Stimulated activated CD8-positive, alpha-beta memory T cell treated with anti-CD3 and anti-CD28 coated beads, Interleukin-4, amount 100 ng/mL, for 1 hour (primary cell): ENCODE measurements at places on chromosomes 2 and 18.

DNA sequence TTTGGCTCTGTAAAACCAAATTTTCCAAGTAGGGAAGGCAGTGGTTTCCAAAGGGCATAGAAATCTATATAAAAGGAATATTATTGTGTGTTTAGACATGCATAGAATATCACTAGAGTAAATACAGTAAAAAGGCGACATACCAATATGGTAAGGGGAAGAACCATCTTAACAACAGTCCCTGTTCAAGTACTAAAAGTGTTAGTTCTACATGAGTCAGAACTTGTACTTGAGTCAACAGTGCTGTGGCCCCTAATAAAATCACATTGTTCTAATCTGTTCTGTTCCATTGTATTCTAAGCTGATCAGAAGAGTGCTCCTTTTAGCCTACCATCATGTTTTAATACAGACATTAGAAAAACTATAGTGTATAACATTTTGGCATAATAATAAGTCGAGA is 36.1 kb upstream of the TNFRSF11A start:
- no peak for DNase-seq

GRCh38 chr2:21860907-21861306 is 737.1 kb downstream of the TDRD15 start:
- no peak for DNase-seq

- no peak for DNase-seq
These were observed 27.5 kb downstream of the TGFA start for GRCh38 chr2:70526126-70526525.

DNA sequence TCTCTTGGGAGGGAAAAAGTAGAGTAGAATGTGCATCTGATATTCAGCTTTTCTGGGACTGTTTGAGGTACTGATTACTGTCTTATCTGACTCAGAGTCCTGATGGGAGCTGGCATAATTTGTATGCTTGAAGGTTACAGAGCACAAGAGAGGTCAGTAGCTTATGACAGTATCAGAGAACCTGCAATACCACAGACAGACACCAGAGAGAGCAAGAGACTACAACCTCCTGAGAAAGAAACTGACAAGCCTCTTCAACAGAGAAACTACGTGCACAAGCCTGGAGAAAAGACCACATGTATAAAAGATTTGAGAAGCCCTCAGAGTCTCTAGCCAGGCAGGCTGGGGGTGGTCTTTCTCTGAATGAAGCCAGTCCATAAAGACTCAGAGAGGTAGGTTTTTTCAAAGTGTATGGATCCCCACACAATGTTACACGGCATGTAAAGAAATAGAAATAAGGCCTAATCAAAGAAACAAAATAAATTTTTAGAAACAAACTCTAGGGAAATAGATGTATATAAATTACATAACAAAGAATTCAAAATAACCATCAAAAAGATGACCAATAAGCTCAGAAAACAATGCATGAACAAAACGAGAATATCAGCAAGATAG is 568.3 kb downstream of the LRRTM4 start:
- DNase-seq = no peak

GRCh38 chr2:237895544-237896506 is 36.4 kb downstream of the RAMP1 start:
- DNase-seq = no peak

DNA sequence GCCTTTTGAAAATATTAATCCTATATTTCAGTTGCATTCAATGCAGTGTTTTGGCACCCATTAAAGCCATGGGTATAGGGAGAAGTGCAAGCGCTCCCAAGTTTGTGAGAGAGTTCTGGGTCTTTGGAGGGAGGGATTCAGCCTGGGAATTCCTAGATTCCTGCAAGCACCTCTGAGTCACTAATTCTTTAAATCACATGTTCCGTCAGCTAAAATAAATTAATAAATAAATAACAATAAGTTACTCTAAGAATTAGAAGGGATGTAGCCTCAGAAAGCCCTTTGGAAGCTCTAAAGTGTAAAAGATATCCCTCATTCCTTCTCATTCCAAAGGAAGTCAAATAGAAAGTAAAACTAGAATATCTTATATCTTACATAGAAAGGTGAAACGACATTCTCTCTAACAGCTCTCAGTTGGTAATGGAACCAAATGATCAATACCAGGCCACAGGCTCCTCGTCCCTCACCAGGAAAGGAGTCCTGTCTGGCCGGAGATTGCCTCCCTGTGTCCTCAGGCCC is 222.4 kb upstream of the RBBP8 start:
- DNase-seq = no peak

- no peak for DNase-seq
These were observed 374.6 kb downstream of the IRS1 start for GRCh38 chr2:226424971-226425370.

DNA sequence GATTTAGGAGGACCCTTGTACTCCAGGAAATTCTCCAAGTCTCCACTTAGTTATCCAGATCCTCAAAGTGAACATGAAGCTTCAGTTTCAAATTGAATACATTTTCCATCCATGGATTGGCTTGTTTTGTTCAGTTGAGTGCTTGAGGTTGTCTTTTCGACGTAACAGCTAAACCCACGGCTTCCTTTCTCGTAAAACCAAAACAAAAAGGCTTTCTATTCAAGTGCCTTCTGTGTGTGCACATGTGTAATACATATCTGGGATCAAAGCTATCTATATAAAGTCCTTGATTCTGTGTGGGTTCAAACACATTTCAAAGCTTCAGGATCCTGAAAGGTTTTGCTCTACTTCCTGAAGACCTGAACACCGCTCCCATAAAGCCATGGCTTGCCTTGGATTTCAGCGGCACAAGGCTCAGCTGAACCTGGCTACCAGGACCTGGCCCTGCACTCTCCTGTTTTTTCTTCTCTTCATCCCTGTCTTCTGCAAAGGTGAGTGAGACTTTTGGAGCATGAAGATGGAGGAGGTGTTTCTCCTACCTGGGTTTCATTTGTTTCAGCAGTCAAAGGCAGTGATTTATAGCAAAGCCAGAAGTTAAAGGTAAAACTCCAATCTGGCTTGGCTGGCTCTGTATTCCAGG is at the start of gene CTLA4:
TSS of gene CTLA4 (plus strand) at position 211 of the 640 bp plus-strand sequence. CDS start at position 383, 172 bp downstream.
- DNase-seq = no peak

GRCh38 chr2:231922311-231923009 is 3.7 kb downstream of the NPPC start:
- no peak for DNase-seq

DNA sequence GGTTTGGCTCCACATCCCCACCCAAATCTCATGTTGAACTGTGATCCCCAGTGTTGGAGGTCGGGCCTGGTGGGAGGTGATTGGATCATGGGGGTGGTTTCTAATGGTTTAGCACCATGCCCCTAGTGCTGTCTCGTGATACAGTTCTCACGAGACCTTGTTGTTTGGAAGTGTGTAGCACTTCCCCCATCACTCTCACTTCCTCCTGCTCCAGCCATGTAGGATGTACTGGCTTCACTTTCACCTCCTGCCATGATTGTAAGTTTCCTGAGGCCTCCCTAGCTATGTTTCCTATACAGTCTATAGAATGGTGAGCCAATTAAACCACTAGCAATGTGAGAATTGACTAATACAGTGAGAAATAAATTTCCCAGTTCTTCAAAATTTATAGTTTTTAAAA is 325.9 kb downstream of the FSIP2 start:
- DNase-seq = no peak

GRCh38 chr2:168645696-168646338 is 156.6 kb upstream of the NOSTRIN start:
- DNase-seq = no peak

- no peak for DNase-seq
These were observed 106.8 kb downstream of the HRH4 start for GRCh38 chr18:24567199-24567598.

DNA sequence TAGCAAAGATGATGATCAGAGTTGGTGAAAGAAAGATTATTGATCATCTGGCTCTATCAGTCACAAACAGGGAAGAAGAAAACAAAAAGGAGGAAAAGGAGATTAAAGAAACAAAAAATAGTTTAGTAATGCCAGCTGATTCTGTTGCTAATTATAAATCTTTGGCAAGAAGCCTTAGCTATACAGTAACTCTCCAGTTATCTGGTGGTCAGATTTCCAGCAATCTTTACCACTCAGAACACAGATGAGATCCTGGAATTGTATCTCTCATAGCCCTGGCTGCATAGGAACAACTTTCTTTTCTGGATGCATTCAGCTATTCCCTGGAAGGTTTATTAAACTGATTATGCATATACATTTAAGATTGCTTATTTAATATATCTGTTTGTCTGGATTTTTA is 256.8 kb upstream of the ZEB2 start:
- no peak for DNase-seq

GRCh38 chr2:159030674-159031380 is 62.4 kb downstream of the TANC1 start:
- no peak for DNase-seq

- DNase-seq = no peak
These were observed 88.8 kb upstream of the ASB18 start for GRCh38 chr2:236352761-236353593.

- no peak for DNase-seq
These were observed 34.2 kb downstream of the EMX1 start for GRCh38 chr2:72951303-72952095.

DNA sequence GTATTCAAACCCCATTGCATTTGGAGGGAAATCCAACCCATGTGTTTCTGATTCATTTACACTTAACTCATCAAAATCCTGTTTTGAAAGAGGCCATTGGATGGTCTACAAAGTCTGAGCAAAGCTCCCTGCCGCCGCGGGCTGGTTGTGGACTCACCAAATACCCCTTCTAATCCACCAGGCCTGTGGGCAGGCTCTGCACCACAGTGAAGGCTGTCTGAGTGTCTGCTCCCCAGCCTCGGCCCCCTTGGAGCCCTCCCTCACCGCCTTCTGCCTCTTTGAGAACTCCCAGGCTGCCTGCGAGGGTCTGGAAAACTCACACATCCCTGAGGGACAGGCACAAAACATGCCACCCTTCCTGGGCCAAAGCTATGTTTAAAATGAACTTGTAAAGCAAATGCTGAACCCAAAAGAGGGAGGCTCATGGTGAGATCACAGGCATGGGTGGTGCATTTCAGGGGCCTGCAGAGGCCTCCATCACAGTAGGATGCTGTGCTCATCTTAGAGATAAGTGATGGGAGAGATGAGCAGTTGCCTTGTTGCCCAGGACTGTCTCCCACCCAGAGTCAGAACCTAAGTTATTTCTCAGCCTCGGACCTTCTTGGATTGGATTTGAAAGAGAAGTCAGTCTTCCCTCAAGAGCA is 225.0 kb downstream of the CYP26B1 start:
- no peak for DNase-seq

- no peak for DNase-seq
These were observed 166.8 kb downstream of the TGIF1 start for GRCh38 chr18:3616744-3617143.

GRCh38 chr18:11407940-11408339 is 201.5 kb upstream of the SLC35G4 start:
- DNase-seq = no peak

DNA sequence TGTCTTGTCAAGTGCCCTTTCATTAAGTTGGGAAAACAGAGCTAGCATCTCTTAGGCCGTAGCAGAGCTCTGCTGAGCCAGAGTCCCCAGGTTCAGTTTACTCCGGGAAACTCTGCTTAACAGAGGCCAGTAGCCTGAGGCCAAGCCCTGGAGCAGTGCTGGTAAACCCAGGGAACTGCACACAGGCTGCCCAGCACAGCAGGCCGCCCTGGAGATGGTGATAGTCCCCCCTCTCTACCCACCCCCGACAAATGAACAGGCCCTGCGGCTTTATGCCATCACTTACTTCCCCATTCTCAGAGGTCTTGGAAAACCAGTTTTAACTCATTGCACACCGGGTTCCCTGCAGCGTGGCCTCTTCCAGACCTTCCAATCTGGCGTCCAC is 3.5 kb downstream of the CNNM4 start:
- no peak for DNase-seq

GRCh38 chr2:108029912-108030311 is 43.6 kb downstream of the SLC5A7 start:
- no peak for DNase-seq

GRCh38 chr2:127515383-127515915 is 10.8 kb downstream of the IWS1 start:
- no peak for DNase-seq

- DNase-seq = no peak
These were observed 41.4 kb downstream of the B4GALT6 start for GRCh38 chr18:31643003-31643402.

DNA sequence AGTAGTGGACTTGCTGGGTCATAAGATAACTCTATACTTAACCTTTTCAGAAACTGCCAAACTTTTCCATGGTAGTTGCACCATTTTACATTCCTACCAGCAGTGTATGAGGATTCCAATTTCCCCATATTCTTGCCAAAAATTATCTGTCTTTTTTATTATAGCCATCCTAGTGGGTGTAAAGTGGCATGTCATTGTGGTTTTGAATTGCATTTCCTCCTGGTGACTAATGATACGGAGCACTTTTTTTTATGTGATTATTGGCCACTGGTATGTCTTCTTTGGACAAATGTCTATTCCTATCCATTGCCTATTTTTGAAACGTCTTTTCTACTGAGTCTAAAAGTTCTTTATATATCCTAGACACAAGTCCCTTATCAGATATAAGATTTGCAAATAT is 44.3 kb downstream of the CACNB4 start:
- DNase-seq = no peak

DNA sequence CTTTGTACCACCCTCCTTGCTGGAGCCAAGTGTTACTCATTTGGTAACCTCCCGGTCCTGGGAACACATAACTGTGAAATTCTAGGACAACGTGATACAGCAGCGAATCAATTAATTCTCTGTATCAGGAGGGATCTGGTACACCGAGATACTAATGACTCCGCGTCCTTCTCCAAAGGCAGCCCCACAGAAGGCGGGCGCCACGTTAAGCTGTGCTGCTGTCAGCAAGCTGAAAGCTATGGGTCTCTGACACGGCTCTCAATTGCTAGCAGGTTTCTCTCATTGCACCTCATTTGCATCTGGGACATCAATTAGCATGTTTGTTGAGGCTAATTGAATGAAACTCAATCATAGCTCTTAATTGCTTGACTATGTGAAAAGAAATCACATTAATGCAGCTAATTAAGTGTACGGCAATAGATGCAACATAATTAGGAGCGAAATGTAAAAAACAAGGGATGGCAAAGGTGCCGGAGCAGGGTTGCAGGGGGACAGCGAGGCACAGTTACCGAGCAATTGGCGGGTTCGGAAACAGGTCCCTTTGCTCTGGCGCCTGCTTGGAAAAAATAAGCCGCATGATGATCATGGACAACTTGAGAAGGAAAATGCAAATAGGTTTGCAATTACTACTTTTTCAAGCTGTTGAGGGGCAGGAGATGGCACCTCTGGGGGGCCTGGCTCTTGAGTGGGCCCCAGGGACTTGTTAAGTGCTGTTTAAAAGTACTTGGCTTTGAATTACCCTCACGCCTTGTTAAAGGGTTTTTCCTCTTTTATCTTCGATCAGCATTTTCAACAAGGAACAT is 264.2 kb downstream of the GBX2 start:
- no peak for DNase-seq

GRCh38 chr2:30710016-30710415 is 97.2 kb downstream of the CAPN13 start:
- no peak for DNase-seq

- no peak for DNase-seq
These were observed 10.6 kb downstream of the EMX1 start for GRCh38 chr2:72927619-72928550.
